Dorsolateral prefrontal cortex (tissue), 122 donors: ENCODE measurements at places on chromosomes 11 and 22. TPM values are rescaled to one million over a fixed set of nuclear protein-coding genes. Genes with fewer than 3 reads are reported as not detected.

The KIRREL3 gene
- 43.4 TPM for total RNA-seq

The PPP1R14B gene
- 37.6 TPM for total RNA-seq

The MUC5B gene
- total RNA-seq: not detected

The STK33 gene
- 13.0 TPM for total RNA-seq

The TCF20 gene
- total RNA-seq: 68.9 TPM

The SNX32 gene
- total RNA-seq: 35.9 TPM

The TMEM151A gene
- 68.4 TPM for total RNA-seq

The CCDC87 gene
- total RNA-seq: 1.1 TPM

The SGSM1 gene
- total RNA-seq: 36.4 TPM

The BTBD18 gene
- total RNA-seq: not detected

The HOATZ gene
- not detected for total RNA-seq
